GM23338 (cell line): ENCODE measurements at places on chromosomes 7 and 10. TPM values are rescaled to one million over a fixed set of nuclear protein-coding genes. Genes with fewer than 3 reads are reported as not detected.

GRCh38 chr7:2196381-2197378, 36.1 kb downstream of the MAD1L1 start:
- DNase-seq: no peak

DNA sequence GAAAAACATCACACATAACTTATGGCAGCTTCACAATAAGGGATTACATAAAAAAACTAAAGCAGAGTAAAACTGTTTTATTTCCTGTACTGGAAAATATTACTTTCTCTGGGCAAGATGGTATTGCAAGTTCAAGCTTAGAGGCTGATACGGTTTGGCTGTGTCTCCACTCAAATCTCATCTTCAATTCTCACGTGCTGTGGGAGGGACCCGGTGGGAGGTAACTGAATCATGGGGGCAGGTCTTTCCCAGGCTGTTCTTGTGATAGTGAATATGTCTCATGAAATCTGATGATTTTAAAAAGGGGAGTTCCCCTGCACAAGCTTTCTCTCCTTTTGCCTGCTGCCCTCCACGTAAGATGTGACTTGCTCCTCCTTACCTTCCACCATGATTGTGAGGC, 5.1 kb upstream of the LRRC27 start:
- no peak for DNase-seq

- DNase-seq: no peak
These were observed 98.5 kb upstream of the GNAI1 start for GRCh38 chr7:80036107-80036506.

DNA sequence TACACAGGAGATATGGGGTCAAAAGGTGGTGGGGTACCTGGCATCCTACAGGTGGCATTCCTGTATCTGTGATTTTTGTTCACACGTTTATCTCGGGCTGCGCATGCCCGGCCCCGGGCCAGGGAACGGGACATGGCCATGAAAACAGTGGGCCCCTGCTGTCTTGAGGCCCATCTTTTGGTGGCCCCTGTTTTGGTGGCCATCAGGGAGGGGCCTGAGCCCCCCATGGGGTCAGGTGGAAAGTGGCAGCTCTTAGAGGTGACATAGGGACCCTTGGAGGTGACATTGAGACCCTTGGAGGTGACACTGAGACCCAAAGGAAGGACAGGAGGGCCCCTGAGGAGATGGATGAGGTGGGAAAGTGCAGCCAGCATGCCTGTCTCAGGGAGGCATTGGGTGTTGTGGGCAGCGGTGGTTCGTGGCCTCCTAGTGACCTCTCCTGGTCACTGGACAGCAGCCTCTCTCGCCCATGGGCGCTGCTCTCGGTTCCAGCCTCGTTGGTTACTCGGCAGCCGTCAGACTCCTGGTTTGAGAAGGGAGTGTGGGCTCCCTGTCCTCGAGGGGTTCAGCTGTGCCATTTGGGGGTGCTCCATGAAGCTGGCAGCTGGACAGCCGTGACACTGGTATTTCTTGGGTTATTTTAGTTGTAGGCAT, 39.9 kb downstream of the INPP5A start:
- no peak for DNase-seq

DNA sequence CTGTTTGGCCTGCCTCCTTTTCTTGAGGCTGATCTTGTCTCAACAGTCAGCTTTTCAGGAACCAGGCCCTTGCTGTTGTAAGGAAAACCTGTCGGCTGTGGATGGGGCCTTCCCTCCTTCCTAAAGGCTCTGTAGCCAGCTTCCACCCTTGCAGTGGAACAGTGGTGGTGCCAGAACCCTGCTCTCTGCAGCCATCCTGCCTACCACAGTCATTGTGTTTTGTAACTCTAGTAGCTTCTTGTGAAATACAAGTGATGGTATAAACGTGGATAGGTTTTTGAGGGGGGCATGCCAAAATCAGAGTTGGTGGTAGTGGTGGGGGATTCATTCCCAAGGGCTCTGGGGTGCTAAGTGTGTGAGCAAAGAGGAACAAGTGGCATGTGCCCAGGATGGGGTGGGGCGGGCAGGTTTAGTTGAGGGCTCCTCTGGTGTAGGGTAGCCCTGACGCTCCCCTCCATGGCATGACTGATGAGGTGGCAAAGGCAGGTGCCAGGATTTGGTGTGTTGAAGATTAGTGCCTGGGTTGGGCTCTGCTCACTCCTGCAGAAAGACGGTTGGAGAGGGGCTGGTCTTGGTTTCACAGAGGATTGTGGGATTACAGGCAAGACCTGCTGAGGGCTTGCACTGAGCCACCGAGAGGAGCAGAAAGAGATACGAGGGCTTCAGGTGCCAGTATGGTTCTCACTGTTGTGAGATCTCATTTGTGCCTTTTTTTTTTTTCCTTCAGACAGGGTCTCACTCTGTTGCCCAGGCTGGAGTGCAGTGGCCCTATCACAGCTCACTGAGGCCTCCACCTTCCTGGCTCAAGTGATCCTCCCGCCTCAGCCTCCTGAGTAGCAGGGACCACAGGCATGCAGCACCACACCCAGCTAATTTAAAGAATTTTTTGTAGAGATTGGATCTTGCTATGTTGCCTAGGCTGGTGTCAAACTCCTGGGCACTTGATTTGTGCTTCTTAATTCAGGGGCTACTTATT, 7.4 kb downstream of the TSPAN14 start:
- no peak for DNase-seq

- DNase-seq: peak; percentile 76
These were observed 882.3 kb downstream of the PCDH15 start for GRCh38 chr10:53918755-53919154.

GRCh38 chr7:130899638-130900401, 165.8 kb upstream of the KLF14 start:
- DNase-seq: no peak

- no peak for DNase-seq
These were observed 25.5 kb upstream of the PCBD1 start for GRCh38 chr10:70913893-70914240.

- no peak for DNase-seq
These were observed 61.6 kb downstream of the SORBS1 start for GRCh38 chr10:95499482-95499989.

- DNase-seq: no peak
These were observed 54.4 kb downstream of the SEMA3A start for GRCh38 chr7:84139986-84140729.

- DNase-seq: no peak
These were observed 17.3 kb downstream of the KLLN start for GRCh38 chr10:87846023-87846422.

DNA sequence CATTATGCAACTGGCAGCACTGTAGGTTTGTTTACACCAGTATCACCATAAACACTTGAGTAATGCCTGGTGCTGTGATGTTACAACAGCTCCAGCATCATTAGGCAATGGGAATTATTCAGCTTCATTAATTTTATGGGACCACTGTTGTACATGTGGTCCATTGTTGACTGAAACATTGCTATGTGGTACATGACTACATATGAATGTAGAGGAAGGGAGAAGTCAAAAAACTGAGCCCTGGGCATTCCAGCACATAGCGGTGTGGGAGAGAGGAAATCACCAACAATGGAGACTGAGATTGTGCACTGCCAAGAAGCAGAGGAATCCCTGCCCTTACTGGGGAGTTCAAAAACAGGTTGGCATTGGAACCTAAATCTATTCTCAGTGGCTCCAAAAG, 89.0 kb downstream of the TRIM24 start:
- no peak for DNase-seq

GRCh38 chr7:95276114-95276513, 48.2 kb downstream of the PON1 start:
- no peak for DNase-seq

DNA sequence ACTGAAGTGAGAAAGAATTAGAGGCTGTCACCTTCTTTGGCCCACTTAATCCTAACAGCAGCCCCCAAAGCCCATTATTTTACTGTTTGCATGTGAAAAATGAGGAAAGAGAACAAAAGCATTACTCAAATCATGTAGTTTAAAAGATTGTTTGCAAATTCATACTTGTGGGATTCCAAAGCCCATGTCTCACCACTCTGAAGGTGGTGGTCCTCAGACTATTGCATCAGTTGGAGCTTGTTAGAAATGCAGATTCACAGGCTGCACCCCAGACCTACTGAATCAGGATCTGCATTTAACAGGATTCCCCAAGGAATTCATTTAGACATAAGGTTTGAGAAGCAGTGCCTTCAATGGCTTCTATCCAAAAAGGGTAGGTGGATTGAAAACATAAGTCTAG, 93.7 kb upstream of the PDE1C start:
- no peak for DNase-seq

DNA sequence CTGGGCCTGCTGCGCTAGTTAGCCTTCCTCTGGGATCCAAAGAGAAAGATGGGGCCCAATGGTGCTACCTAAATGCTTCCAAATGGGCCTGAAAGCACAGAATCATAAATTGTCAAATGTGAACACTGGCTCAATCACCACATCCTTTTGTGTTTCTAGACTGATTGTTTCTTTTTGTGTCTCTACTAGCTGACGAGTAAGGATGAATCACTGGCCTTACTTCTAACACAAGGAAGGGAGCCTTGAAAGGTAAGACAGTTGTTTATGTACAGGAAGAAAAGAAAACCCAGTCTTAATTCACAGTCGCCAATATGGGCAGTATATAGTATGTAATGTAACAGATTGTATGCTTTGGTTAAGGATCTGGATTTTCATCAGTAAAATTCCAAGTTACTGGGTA, 89.5 kb downstream of the ZNF92 start:
- no peak for DNase-seq

- DNase-seq: no peak
These were observed 89.6 kb downstream of the ATXN7L1 start for GRCh38 chr7:105786520-105787470.

DNA sequence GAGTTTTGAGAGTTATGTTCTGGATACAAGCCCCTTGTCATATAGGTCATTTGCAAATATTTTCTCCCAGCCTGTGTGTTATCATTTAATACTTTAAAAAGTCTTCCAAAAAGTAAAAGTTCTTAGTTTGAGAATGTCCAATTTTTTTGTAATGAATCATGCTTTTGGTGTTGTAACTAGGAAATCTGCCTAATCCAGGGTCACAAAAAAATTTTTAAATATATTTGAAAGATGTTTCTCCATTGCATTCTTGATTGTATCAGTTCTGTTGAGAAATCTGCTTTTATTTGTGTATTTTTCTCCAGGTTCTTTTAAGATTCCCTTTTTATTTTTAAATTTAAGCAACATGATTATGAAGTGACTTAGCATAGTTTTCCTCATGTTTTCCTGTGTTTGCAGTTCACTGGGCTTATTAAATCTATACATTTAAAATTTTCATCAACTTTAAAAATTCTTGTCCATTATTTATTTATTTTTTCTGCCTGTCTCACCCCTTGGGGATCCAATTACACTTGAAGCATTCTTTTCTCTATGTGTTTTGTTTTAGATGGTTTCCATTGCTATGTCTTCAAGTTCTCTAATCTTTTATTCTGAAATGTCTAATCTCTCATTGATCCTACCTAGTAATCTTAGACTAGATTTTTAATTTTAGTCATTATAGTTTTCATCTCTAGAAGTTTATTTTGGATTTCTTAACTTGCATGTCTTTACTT, 47.0 kb downstream of the CCDC71L start:
- DNase-seq: no peak

GRCh38 chr7:116779216-116779615, 83.2 kb upstream of the CAPZA2 start:
- DNase-seq: no peak

GRCh38 chr7:409339-410281, 110.0 kb downstream of the PDGFA start:
- no peak for DNase-seq

- DNase-seq: peak; percentile 32
These were observed 166.8 kb downstream of the ADARB2 start for GRCh38 chr10:1570416-1571051.

GRCh38 chr7:84105586-84105985, 89.0 kb downstream of the SEMA3A start:
- DNase-seq: no peak

- DNase-seq: no peak
These were observed 482 bp upstream of the ACTR3C start for GRCh38 chr7:150323682-150324372.

- no peak for DNase-seq
These were observed 328.6 kb downstream of the INHBA start for GRCh38 chr7:41374150-41374848.

- DNase-seq: no peak
These were observed 162.9 kb upstream of the CELF2 start for GRCh38 chr10:10854725-10855124.

GRCh38 chr10:68223535-68224165, 8.3 kb downstream of the ATOH7 start:
- peak; percentile 80 for DNase-seq

The MICALL2 gene
- total RNA-seq: 11.8 and 13.0 TPM in 2 replicates

The GPR22 gene
- total RNA-seq: not detected in 2 replicates

The SCRN1 gene
- total RNA-seq: 60.5 and 66.7 TPM in 2 replicates

The AOC1 gene
- 0.47 TPM in 1 of 2 replicates, not detected in the other for total RNA-seq

The ASB13 gene
- 16.5 and 20.2 TPM in 2 replicates for total RNA-seq

The PIP gene
- total RNA-seq: not detected in 2 replicates

The IKZF1 gene
- 0.43 and 1.8 TPM in 2 replicates for total RNA-seq

The LLCFC1 gene
- not detected in 2 replicates for total RNA-seq

The PRSS1 gene
- total RNA-seq: not detected in 2 replicates
